ENCODE measurements at places on chromosomes 13 and 19.

GRCh38 chr13:87810391-87810801 is 139.2 kb downstream of the SLITRK5 start:
- DNase-seq = no peak

DNA sequence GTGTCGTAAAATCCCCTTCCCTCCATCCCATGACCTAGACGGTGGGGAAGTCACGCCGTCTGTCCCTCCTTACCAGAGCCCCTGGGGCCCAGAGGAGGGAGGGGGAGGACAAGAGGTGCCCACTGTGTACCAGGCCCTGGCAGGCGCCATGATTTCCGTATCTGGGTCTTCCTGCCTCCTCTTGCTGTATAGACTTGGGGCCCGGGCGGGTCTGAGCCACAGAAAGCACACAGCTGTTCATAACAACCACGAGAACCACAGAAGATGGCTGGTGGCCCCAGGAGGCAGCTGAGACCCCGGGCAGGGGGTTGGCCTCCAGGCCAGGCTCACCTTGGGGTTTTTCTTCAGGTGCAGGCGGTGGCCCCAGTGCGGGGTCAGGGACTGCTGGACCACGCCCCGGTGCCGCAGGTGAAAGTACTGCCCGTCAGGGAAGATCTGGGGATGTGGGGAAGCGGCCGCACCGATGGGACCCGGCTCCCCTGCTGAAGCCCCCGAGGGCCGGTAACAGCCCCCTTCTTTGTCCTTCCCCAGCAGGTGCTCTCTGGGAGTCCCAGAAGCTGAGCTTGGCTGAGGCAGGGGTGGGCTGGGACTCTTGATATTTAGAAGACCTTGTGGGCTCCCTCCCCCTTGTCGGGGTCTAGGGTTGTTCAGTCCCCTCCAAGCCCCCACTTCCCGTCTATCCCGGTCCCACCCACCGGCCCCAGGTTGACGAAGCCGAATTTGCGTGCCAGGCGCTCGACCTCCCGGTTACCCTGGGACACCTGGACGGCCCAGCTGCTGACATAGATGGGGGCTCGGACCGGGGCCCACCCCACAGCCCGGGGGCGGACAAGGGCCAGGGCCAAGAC is 463 bp downstream of the PCSK4 start:
- no peak for DNase-seq

DNA sequence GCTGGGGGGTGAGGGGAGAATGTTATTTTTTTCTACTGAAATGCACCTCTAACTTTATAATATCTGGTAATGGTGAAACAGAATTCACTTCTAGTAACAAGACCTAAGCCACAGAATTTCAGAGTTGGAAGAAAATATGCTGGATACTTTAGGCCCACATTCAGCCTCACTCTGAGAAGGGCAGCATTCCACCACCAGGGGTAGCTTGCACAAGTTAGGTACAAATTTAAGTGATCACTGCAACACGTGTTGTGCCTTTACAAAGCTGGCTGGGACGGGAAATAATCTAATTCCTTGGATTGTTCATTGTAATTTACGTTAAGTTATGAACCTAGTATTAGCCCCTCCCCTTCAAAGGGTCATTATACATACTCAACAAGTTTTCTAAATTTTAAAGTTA is 192.3 kb downstream of the RGCC start:
- no peak for DNase-seq

GRCh38 chr13:21364916-21365315 is 94.2 kb downstream of the ZDHHC20 start:
- DNase-seq = no peak

DNA sequence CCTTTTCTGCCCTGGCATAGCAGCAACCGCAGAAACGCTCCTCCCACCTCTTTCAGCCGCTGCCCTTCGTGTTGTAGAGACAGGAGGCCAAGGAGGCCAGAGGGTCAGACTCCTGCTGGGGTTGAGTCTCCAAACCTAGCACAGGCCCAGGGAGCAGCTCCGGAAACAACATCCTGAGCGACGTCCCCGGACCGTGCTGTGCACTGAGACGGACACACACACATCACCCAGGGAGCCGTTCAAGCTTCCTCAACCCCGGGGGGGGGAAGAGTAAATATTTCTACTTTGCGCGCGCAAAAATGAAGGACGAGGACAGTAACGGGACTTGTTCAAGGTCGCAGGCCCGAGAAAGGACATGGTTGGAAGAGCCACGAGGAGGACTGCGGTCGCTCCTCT is 657 bp downstream of the ZNF550 start:
- peak; percentile 2 for DNase-seq

DNA sequence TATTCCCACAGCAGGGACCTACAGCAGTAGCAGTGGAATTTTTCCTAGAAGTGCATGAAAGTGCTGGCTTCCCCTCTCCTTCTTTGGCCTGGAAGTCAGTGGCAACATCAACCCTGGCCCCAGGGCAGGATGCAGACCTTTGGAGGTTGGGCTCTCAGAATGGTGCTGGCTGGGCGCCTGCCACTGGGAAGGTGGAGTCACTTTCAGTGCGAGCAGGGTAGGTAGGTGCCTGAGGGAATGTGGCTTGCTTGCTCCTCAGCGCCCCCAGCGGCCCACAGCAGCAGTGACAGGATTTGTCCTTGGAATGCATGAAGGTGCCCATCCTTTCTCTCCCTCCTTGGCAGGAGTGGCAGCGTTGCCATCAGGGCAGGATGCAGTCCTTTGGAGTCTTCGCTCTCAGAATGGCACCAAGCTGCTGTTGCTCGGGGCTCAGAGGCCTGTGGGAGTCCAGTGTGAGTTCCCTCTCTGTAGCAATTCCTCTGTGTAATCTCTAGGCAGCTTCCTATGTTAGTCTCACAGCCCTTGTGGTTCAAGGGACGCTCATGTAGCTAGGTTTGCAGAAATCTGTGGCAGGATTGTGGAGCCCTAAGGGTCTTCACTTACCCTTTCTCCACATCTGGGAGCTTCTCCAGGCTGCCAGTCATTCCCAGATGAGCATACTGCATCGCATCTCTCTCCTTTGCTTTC is 354.4 kb upstream of the DACH1 start:
- no peak for DNase-seq

DNA sequence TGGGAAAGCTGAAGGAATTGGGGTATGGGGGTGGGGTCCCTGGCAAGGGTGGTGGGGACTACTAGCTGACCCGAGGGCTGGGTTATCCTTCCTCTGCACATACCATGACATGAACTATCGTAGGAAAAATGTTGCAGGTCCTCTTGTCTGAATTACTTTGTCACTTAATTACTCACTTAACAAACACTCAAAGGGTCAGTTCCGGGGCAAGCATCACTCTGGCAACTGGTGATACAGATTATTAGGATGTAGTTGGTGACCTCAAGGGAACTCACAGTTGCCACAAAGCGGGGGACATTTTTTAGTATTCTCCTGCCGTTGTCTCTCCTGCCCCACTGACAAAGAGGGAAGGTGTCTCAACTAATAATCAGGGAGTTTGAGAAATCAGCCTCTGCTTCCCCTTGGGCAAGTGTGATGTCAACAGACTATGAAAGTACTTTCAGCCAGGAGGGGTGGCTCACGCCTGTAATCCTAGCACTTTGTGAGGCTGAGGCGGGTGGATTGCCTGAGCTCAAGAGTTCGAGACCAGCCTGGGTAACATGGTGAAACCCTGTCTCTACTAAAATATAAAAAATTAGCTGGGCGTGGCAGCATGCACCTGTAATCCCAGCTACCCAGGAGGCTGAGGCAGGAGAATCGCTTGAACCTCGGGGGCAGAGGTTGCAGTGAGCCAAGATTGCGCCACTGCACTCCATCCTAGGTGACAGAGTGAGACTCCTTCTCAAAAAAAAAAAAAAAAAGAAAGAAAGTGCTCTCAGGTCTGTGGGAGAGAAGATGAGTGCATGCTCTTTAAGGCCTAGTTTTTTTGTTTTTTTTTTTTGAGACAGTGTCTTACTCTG is 10.3 kb downstream of the DNAJB1 start:
- DNase-seq = no peak

DNA sequence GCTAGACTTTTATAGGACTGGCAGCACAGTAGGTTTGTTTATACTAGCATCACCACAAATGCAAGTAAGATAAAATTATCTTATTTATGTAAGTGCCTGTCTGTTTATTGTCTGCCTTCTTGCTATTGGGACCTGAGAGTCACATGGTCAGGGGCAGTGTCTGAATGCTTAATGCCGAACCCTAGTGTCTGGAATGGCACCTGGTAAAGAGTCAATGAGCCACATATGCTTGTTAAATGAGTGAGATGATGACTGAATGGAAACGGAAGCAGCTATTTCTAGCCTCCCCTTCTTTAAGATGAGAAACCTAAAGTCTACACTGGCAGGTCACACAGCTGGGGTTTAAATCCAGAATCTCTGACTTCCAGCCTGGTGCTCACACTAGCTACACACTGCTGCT is 92.2 kb downstream of the STOML3 start:
- no peak for DNase-seq

GRCh38 chr13:25217023-25217885 is 45.2 kb upstream of the AMER2 start:
- no peak for DNase-seq

DNA sequence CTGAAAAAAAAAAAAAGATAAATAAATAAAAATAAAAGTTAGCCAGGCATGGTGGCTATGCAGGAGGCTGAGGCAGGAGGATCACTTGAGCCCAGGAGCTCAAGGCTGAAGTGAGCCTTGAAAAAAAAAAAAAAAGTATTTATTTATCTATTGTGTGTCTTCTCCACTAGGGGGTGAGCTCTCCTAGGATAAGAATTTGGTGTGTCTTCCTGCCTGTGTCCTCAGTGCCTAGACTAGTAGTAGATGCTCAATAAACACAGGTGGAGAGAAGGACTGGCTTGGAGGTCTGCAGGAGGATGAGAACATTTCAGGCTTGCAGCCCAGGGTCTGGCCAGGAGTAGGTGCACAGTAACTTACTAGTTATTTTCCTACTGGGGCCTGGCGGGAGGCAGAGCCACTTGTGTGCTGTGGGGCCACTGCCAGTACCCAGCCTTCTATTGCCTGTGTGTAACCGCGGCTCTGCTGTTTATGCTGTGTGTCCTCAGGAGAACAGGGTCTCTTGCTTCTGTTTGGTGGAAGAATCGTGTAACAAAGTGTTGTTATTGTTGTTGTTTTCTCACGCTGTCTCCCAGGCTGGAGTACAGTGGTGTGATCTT is 5.4 kb downstream of the LMTK3 start:
- peak; percentile 65 for DNase-seq

- DNase-seq = no peak
These were observed 60.6 kb upstream of the NBEA start for GRCh38 chr13:34881494-34881893.

DNA sequence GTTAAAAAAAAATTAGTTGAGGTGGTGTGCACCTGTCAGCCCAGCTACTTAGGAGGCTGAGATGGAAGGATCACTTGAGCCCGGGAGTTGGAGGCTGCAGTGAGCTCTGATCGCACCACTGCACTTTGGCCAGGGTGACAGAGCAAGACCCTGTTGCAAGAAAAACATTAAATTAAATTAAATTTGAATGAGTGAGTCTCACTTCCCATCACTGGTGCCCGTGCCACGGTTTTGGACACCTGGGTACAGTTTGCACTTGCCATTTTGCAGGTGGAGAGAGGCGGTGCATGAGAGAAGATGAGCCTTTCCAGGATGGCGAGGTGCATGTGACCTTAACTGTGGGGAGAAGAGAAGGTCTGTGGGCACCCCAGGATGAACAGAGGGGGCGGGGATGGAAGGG is 60.3 kb upstream of the ZNF536 start:
- no peak for DNase-seq

DNA sequence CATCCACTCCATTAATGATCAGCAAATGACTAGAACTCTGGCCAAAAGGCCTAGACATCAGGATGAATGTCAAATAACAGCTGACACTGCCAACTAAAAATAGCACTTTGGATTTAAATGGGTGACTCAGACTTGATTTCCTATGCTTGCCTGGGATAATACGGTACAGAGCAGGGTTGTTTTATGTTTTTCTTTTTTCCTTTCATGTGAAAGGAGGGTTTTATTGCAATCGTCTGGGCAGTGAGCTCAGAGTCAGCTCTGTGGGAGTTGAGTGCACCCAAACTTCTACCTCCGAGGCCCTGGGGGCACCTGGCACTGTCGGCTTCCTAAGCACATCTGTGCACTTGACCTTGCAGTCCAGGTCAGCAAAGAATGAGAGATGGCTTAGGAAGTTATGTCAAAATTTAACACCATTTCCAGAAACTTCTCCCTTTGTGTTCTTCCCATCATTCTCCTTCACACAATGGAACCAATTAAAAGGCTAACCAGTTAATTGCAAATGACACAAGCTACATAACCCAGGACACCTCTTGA is 134.1 kb downstream of the LACC1 start:
- no peak for DNase-seq

DNA sequence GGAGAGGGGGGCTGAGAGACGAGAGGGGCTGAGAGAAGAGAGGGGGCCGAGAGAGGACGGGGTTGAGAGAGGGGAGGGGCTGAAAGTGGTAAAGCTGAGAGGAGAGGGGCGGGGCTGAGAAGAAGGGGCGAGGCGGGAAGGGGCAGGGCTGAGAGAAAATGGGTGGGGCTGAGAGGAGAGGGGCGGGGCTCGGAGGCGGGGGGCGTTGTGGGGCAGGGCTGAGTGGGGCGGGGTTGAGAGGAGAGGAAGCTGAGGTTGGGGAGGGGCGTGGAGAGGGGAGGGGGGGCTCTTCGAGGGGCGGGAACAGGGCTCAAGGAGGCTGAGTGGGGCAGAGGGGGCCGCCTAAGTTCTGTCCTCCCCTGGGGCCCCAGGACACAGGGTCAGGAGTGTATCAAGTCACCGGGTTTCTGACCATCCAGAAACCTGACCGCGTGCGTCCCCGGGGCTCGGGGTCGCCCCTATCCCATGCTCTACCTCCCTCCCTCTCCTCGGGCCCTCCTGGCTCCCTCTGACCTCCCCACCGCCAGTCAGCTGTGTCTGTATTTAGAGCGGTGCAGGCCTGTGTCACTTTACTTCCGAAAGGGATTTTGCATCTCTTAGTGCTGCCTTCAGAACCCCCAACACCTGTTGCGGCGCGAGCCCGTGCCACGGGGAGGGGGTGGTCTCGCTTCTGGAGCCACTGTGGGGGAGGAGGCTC is 38.6 kb upstream of the SEMA6B start:
- DNase-seq = peak; percentile 17

DNA sequence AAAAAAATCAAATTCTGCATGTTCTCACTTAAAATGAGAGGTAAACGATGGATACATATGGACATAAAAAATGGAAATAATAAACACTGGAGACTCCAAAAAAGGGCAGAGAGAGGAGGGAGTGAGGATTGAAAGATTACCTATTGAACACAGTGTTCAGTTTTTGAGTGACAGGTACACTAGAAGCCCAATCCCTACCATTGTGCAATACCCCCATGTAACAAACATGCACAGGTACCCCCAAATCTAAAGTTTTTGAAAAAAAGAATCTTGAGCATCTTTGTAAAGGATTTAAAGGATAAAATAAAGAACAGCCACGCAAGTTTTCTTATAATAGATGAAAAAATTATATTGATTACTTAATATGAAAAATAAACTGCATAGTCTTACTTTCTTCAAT is 16.7 kb upstream of the CLC start:
- no peak for DNase-seq

Measured in CD4-positive, alpha-beta T cell treated with Interleukin-15 for 4 hours (primary cell).